ENCODE measurements at places on chromosomes 16 and 17.

DNA sequence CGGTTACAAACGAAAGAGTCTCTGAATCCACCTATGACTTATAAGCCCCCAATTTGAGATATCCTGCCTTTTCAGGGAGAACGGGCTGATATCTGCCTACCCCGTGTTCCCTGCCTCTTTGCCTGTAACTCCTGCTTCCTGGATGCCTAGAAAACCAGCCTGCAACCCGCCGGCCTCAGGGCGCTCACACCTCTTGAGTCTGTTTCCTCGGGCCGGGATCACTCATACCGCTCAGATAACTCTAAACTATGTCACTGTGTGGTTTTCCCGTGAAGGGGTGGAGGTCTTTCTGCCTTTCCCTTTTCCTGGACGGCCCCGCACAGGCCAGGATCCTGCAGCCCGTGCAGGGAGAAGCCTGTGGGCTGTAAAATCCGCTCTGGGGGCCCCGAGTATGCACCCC, 10.4 kb downstream of the RPUSD1 start:
- no peak for DNase-seq

GRCh38 chr17:2780256-2780655, 16.0 kb upstream of the RAP1GAP2 start:
- DNase-seq = no peak

GRCh38 chr17:14760719-14761411, 460.0 kb downstream of the HS3ST3B1 start:
- peak; percentile 57 for DNase-seq

DNA sequence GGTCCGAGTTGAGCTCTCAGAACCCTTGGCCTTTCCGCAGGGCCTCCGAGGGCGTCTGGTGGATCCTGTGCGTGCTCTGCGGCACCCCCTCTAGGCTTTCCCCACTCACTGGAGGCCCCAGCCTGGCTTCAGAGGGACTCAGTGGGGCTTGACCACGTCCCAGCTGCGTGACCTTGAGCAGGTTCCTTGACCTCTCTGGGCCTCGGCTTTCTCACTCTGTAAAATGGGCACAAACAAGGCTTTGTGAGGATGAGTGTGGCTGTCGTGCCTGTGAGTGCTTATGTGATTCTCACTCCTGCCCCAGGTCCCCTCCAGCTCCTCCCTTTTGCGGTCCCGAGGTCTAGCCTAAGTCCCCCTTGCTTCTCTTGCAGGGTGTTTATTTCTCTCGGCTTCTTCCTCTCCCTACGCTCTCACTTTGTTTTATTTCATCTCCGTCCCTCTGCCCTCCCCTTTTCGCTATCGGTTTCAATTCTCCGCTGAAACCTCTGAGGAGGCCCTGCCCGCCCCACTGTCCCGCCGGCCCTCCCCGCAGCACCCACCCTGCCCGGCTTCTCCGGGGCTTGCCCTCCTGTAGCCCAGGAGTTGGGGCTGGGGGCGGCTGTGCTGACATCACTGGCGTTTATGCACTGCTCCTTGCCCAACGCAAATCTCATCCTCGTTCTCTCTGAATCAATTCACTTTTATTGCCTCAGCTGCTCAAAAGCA, 82.3 kb upstream of the CBX4 start:
- DNase-seq = no peak

DNA sequence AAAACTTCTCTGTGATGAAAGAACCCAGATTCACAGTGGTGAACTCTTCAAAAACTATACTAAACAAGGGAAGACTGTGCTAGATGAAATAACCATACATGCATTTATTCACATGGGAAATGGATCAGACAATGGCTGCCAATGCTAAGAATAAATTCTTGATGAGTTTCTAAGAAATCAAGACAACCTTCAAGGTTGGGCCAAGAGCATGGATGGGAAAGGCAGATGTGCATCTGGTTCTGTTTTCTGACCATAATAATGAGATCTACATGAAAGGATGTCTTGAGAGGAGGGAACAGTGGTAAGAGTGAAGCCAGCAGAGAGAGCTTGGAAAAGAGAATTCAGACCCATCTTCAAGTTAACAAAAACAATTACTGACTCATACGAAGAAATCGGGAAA, 31.4 kb downstream of the ANKRD11 start:
- DNase-seq = no peak

GRCh38 chr17:81391293-81391935, 3.8 kb upstream of the BAHCC1 start:
- no peak for DNase-seq

GRCh38 chr17:17877529-17878358, 41.0 kb upstream of the SREBF1 start:
- peak; percentile 83 for DNase-seq

- no peak for DNase-seq
Measured at GRCh38 chr16:58853854-58854791, 120.0 kb upstream of the GOT2 start.

- no peak for DNase-seq
Measured at GRCh38 chr17:15278924-15279477, 13.9 kb upstream of the PMP22 start.

- DNase-seq = no peak
Measured at GRCh38 chr16:64061621-64062020, 1060.2 kb downstream of the CDH11 start.

- DNase-seq = no peak
Measured at GRCh38 chr16:19595043-19595767, 39.7 kb downstream of the VPS35L start.

- no peak for DNase-seq
Measured at GRCh38 chr16:720447-720989, 428 bp upstream of the ANTKMT start.

- no peak for DNase-seq
Measured at GRCh38 chr17:58788199-58788598, 32.5 kb downstream of the PPM1E start.

- no peak for DNase-seq
Measured at GRCh38 chr16:13315642-13316427, 414.4 kb downstream of the SHISA9 start.

GRCh38 chr17:1431631-1432104, 24.4 kb downstream of the CRK start:
- no peak for DNase-seq

DNA sequence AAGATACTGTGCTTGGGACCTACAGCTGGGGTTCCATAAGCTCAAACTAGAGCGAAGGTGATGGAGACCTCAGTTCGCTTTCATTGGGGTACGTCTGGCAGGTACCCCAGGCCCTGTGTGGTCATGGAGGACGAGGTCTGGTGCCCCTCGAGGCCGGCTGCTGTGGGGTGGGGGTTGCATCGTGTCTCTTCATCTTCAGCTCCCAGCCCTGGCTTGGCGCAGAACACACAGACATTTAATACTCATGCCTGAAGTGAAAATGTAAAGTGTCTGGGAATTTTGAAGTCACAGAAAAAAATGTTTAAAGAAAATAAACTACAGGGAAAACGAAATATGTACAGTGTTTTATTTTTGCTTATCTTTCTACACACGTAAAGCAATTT, 80.5 kb downstream of the TBC1D16 start:
- DNase-seq = peak; percentile 23

GRCh38 chr17:15490634-15491261, 23.3 kb upstream of the CDRT4 start:
- DNase-seq = no peak

DNA sequence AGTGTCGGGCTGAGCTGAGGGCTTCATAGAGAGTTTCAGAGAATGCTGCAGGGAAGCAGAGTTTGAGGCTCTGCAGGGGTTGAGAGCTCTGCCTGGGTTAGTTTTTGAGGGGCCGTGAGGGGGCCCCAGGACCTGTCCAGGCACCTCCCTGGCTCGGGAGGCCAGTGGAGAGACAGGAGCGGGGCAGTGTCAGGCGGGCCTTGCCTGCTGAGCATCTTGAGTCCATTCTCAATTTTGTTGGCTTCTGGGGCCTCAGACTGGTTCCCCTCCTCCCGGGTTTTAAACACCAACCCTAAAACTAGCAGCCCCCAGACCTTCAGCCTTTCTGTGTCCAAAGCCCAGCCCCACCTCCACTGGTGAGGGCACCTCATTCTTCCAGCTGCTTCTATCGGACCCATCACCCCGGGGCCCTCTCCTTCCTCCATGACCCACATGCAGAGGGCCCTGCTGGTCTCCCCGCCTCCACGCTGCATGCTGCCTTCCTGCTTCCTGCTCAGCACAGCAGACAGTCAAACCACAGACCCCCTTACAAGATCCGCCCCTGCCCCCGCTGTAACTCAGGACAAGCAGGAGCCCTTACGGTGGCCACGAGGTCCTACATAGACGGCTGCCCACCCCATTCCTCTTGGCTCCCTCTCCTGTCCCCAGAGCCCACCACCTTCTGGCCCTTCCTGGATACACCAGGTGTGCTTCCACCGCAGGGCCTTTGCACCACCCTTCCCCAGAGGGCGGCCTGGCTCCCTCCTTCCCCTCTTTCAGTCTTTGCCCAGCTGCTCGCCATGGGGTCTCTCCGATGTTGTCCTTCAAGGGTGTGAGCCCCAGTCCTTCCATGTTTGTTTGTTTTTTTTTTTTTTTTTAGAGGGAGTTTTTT, 3.8 kb downstream of the RNF213 start:
- no peak for DNase-seq

DNA sequence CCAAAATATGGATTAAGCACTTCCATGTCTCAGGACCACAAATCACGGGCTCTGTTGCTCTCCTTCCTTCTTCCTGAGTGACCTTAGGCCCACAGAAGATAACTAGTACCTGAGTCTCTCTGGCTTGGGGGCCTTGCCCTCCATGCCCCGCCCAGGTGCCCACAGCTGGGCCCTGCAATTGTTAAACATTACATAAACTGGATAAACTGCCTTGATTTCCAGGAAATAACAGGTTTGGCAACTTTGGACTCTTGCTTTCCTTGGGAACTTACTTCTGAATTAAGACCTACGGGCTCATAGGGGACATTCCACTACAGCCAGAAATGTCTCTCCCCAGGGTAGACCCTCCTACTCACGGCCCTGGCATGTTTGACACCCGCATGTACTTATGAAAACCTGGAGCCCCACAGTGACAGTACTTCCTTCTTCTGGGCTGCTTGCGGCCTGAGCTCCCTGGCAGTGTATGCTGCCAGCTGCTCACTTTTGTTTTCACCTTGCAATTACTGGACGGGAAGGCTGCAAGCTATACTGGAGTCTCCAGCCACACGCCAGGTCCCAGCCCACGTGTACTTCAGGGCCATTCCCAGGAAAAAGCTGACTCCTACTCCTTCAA, 2.3 kb upstream of the UBALD2 start:
- no peak for DNase-seq

- DNase-seq = no peak
Measured at GRCh38 chr16:1003391-1004347, 22.1 kb downstream of the SOX8 start.

GRCh38 chr16:88430185-88430523, 22.9 kb upstream of the ZFPM1 start:
- no peak for DNase-seq

GRCh38 chr17:46984341-46984740, 5.3 kb upstream of the RPRML start:
- DNase-seq = peak; percentile 61
